Amniotic stem cell (primary cell): ENCODE measurements at places on chromosomes 6 and 20.

DNA sequence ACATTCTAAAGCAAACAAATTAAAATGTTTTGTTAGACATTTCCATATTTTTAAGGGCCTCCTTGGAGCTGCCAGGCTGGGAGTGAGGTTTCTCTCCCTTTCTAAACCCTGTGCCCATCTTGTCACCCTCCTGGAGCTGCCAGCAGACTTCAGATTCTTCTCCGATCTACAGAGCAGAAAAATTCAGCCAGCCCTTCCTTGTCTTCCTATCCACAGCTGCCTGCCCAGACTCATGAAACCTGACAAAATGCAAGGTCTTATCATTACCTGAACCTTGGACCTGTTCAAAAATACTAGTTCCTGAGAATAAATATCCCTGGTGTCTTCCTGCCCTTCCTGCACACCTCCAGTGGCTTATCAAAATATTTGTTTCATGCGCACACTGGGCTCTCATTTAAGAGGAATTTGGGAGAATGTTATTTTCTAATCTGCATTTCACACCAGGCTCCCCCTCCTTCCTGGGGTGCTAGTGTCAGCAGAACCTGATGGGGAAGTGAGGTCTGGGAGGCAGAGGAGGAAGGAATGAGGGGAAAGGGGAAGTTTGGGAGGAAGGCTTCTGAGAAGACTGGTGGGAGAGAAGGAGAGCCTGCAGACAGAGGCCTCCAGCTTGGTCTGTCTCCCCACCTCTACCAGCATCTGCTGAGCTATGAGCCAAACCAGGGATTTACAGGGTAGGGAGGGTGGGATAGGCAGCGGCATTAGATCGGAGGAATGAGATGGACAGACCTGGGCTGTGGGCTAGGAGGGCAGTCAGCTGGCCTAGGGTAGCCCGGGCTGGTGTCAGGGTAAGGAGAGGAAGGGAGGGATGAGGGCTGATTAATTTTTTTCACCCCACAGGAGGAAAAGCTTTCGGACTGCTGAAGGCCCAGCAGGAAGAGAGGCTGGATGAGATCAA lies at the start of gene AIF1:
AIF1 (plus strand) TSS at position 551 of the 895 bp plus-strand sequence; CDS start at position 647, 96 bp downstream.
- no peak for DNase-seq

- DNase-seq, result no peak
Observed at GRCh38 chr6:154491567-154492470, 18.7 kb downstream of the CNKSR3 start.

DNA sequence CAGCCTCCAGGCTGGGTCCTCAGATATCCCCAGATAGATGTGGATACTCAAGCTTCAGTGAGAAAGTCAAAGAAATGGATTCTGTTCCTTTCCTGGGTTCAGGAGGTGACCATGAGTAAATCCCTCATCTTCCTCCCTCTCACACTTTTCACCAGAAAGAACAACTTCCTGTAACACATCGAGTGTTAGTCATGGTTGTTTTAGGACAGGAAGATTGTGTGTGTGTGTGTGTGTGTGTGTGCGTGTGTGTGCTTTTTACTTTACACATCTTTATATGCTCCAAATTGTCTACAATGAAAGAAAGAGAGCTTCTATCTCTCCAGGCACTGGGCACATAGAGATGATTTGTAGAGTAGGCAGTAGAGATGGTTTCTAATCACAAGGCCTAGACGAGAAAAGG lies 139.9 kb downstream of the TBXT start:
- DNase-seq, result no peak

- DNase-seq, result no peak
Observed at GRCh38 chr6:108584323-108584722, 23.6 kb downstream of the FOXO3 start.

- no peak for DNase-seq
Observed at GRCh38 chr6:79076160-79076559, 1.9 kb downstream of the PHIP start.

DNA sequence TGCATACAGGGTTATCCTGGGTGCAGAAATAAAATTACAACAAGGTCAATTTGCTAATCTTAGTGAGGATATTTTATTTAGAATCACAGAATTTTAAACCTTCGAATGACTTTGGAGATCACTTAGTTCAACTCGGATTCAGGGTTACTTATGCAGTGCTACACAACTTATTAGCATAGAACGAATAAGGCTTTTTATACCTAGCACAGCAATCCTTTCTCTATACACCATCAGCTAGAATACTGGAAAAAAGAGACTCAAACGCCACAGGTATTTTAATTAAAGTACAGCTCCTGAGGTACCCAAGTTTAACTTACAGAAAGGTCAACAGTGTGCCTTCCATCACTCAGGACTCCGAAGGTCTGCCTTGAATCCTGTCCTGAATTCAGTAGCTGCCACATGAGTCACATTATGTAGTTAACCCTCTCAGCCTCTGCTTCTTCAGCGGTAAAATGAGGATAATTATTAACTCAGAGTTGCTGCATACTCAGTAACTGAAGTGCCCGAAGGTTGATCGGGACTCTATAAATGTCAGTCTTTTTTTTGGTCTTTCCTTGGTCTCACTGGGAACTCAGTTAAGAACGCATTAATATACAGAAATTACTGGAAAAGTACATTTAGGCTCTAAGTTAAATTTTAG lies 6.0 kb upstream of the QKI start:
- no peak for DNase-seq

- no peak for DNase-seq
Observed at GRCh38 chr20:39851459-39851858, 837.6 kb downstream of the MAFB start.

- DNase-seq, result no peak
Observed at GRCh38 chr6:85314586-85314985, 135.3 kb upstream of the NT5E start.

- no peak for DNase-seq
Observed at GRCh38 chr6:17450832-17451231, 57.4 kb downstream of the CAP2 start.

GRCh38 chr20:36777167-36777566 lies 3.6 kb upstream of the DSN1 start:
- no peak for DNase-seq

DNA sequence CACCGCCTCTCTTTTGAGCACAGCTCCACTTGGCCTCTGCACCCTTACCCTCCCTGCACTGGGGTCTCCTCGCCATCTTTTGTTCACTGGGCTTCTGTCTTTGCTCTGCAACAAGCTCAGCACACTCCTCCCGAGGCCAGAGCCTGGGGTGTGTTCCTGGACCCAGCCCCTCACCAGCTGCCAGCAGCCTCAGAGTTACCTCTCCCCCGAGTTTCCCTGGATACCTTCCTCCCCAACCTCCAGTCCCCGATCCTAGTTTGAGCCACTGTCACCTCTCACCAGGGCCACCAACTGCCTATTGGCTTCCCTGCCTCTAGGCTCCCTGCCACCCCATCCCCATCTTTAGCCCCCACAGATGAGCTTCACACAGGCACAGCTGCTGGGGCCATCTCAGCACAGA lies 12.3 kb downstream of the CYP21A2 start:
- DNase-seq, result no peak

- DNase-seq, result no peak
Observed at GRCh38 chr6:151263967-151264366, 24.2 kb downstream of the AKAP12 start.

GRCh38 chr6:28488916-28489365 lies 26.7 kb downstream of the GPX6 start:
- peak; percentile 54 for DNase-seq

DNA sequence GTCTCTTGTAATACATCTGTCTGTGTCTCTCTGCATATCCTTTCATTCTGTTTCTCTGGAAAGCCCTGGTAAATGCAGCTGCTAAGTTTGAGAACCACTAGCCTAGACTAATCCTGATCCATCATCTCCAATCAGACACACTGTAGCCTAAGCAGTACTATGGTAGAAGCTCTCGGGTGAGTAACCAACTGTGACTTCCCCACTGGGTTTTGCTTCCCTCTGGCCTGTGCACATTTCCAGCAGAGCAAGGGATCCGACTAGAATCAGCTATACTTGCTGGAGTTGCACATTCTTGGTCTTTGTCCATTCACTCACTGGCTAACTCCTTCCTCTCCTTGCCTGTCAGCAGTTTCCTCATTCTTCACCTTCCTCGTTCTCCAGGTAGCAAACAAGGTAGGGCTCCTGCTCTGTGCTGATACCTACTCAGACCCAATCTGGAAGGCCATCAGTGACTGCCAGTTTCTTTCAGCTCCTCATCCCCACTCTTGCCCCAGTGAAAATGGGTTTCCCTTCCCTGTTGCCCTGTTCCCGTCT lies 184.2 kb downstream of the PLCB4 start:
- no peak for DNase-seq

- DNase-seq, result no peak
Observed at GRCh38 chr6:122069932-122070331, 329.5 kb upstream of the HSF2 start.

DNA sequence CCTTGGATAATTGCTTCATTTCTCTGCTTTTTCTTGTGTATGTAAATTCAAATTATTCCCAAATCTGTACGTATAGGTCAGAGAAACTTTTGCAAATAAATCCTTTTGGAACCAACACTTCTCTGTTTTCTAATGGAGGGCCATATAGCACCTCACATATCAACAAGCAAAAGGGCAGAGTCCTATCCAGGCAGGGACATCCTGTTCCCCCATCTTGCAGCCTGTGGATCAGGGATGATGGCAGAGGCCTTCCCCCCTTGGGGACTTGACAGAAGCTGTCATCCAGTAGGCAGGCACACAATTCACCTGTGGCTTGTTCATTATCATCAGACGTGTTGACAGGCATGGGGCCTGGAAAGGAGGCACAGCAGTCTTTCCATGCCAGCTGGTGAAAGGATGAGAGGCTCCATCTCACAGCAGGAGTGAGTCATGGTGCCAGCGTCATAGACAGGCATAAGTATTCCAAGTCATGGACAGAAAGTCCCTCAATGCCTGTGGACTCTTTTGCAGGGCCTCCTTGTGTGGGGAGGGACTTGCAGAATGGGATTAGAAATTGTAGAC lies 31.8 kb upstream of the PLEKHG1 start:
- no peak for DNase-seq

GRCh38 chr6:142731611-142732010 lies 213.4 kb downstream of the HIVEP2 start:
- DNase-seq, result no peak

GRCh38 chr20:20491784-20492264 lies 123.9 kb downstream of the INSM1 start:
- DNase-seq, result no peak

DNA sequence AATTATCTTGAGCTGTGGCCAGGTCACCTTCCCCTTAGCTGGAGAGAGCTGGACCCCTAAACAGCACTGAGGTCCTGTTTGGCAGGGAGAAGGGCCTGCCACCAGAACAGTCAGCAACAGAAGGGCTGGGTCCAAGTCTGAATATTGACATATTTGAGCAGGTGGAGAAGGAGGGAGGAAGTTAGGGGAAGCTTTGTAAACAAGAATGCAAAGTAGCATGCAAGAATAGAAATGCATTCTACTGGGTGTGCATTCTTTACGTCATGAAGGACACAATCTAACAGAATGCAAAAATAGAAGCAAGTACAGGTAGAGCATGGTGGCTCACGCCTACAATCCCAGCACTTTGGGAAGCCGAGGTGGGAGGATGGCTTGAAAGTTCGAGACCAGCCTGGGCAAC lies 100.5 kb downstream of the QRSL1 start:
- DNase-seq, result no peak

- no peak for DNase-seq
Observed at GRCh38 chr6:168844821-168845609, 404.0 kb downstream of the SMOC2 start.

DNA sequence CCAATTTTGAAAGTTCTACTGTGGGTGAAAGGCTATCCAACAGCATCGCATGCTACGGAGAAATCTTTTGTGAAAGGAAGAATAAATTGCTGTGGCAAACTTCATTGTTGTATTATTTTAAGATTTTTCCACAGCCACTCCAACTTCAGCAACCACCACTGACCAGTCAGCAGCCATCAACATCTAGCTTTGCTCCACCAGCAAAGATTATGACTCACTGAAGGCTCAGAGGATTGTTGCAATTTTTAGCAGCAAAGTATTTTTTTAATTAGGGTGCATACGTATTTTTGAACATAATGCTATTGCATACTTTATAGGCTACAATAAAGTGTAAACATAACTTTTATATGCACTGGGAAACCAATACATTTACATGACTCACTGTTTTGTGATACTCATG lies 493.5 kb downstream of the TFAP2A start:
- DNase-seq, result peak; percentile 26

GRCh38 chr6:146913842-146914488 lies 290.3 kb upstream of the STXBP5 start:
- peak; percentile 88 for DNase-seq

GRCh38 chr6:39082310-39082709 lies 32.7 kb downstream of the SAYSD1 start:
- DNase-seq, result no peak

DNA sequence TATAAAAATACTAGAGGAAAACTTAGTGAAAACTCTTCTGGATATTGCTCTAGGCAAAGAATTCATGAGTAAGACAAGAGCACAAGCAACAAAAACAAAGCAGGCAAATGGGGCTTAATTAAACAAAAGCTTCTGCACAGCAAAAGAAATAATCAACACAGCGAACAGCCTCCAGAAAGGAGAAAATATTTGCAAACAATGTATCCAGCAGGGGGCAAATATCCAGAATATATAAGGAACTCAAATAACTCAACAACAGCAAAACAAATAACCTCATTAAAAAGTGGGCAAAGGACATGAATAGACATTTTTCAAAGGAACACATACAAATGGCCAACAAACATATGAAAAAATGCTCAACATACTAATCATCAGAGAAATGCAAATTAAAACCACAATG lies 17.1 kb upstream of the HECA start:
- DNase-seq, result no peak

DNA sequence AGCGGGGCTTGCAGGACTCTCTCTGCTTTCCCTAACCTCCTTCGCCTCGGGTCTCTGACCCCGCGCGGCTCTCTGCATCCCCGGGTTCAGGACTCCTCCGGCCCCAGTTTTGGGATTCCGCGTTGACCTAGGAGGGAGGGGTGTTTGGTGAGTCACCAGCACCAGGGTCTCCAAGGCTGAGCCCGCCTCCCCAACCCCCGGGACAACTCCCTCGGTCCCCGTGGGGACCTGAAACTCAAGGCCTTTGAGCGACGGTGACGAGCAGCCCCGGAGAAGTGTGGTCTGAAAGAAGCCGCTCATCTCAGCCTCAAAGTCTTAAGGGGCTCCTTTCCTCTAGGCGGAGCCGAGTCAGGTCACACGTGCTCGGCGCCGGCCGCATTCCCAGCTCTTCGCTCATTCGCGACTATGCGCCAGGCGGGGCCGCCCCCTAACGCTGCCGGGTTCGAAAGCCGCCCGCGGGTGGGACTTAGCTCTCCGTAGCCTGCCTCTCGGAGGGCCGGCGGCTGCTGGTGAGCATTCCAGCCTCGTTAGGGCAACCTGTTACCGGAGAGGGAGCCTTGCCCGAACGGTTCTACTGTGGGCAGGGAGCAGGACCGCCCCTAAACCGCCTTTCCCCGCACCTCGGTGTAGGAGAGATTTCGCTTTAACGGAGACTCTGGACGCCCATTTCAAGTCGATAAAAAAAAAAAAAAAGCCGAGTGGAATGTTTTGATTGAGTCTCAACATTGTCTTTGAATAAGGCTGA lies 3.0 kb upstream of the PRDM13 start:
- no peak for DNase-seq
